Left lung (tissue), 14 donors: ENCODE measurements at places on chromosomes 5 and 9. TPM values are rescaled to one million over a fixed set of nuclear protein-coding genes. Genes with fewer than 3 reads are reported as not detected.

GRCh38 chr5:73066466-73066865 is 53.9 kb upstream of the TMEM171 start:
- no peak for DNase-seq

- DNase-seq = peak; percentile 43
These were observed 737 bp downstream of the SLC1A3 start for GRCh38 chr5:36607114-36607571.

Gene LCN12
- 14.8 TPM for polyA plus RNA-seq

- no peak for DNase-seq
These were observed 85.8 kb downstream of the PHAX start for GRCh38 chr5:126686451-126687126.

DNA sequence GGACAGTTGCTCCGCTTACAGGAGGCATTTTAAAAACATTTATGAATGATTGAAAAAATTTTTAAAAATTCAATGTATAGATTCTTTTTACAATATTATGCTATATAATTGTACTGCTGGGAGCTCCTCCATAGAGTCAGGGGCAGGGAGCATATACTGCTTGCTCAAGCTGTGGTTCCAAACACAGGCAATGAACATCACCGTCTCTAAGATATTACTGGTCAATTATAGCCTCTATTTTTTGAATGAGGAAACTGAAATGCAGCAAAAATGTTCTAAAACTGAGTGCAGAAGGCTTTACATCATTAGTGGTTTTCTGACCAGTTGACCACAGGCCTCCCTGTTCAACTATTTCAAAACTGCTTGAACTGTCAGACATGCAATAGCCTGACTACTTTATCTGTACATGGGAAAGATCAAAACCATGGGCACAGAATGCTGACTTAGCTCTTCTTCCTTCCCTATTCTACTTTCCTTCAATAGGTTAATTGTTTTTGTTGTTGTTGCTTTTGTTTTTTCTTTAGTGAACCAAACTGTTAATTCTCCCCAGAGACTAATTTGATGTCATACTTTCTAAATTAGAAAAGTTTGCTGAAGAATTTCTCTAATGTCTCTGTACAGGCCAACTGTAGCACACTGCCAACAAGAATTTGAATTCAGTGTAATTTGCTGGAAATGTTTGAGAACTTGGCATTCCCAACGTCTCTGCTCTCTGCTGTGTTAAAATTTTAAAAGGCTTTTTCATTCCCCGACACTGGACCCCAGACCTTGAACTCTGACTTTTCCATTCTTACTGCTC is 107.6 kb upstream of the MPDZ start:
- no peak for DNase-seq
